Memory B cell (primary cell): ENCODE measurements at places on chromosomes 1 and 21.

DNA sequence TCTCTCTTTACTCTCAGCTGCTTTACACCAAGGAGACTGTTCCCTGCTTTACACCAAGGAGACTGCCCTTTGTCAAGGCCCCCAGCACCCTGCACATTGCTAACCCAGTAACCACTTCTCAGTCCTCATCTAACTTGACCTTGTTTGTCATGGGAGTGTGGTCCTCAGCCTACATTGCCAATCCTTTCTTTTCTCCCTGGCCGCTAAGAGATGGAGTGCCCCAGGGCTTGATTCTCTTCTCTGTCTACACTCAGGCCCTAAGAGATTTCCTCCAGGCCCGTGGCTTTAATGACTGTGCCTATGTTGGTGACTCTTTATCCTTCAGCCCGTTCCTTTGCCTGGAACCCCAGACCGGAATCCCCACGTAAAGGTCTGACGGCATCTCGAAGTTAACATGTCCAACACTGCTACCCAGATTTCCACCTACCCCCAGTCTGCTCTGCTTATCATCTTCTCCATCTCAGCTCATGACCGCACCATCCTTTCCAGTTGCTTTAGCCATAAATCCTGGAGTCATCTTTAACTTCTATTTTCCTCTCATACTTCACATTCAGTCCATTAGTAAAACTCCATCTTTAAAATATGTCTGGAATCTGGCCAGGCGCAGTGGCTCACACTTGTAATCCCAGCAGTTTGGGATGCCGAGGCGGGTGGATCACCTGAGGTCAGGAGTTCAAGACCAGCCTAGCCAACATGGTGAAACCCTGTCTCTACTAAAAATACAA, 9.5 kb upstream of the SEMA4A start:
- no peak overlapping the region for H3K27ac ChIP-seq
- H3K36me3 ChIP-seq: no peaks in the 10 kb centered on the region
- H3K27me3 ChIP-seq: peaks cover 9% of the 10 kb centered on the region
- no peak for DNase-seq

DNA sequence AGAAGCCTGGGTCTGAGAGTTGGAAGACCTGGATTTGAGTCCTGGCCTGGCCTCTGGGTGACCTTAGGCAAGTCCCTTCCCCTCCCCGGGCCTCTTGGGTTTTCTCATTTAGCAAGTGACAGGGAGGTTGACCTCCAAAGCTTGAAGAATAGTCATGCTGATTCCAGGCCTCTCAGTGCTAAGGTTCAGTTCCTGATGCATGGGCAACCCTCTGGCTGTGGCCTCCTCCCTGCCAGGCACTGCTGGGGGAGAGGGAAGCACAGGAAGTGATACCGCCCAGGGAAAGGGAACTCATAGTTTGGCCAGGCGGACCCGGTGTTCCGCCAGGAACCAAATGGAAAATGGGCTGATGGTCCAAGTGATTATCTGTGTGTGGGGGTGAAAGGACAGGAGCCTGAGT, 23.6 kb upstream of the WASF2 start:
- no peak overlapping the region for H3K27ac ChIP-seq
- no peaks in the 10 kb centered on the region for H3K36me3 ChIP-seq
- no peak for DNase-seq
- no peak overlapping the region for H3K4me3 ChIP-seq
- no peaks in the 10 kb centered on the region for H3K27me3 ChIP-seq

GRCh38 chr1:7150724-7151280, 365.5 kb downstream of the CAMTA1 start:
- no peak overlapping the region for H3K27ac ChIP-seq
- peaks cover 1% of the 10 kb centered on the region for H3K27me3 ChIP-seq
- no peaks in the 10 kb centered on the region for H3K36me3 ChIP-seq

DNA sequence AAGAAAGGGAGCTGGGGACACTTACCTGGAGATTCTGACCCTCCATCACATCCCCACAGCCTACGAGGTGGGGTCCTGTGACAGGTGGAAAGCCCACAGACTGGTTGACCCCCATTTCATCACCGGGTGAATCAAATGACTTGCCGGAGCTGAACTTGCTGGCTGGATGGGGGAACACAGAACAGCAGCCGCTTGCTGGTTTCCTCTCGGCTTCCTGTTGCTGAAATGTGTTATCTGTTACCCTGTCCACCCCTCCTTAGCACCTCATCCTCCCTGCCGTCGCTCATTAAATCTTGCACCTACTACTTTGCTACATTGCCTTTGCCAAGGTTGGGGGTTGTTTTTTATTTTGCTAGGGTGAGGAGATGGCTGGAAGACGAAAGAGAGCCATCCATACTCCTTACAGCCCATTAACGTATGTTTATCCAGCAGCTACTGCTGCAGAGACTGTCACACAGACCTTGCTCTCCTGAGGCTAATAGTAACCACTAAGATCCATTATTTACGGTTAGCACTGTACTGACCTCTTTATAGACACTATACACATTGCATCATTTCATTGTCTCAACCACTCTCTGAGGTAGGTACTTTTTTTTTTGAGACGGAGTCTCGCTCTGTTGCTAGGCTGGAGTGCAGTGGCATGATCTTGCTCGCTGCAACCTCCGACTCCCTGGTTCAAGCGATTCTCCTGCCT, 7.0 kb downstream of the PAFAH2 start:
- no peak overlapping the region for H3K4me3 ChIP-seq
- H3K4me1 ChIP-seq: peaks cover 13% of the 10 kb centered on the region
- H3K27ac ChIP-seq: no peak overlapping the region
- DNase-seq: no peak

- H3K27me3 ChIP-seq: no peaks in the 10 kb centered on the region
- no peak for DNase-seq
- H3K4me1 ChIP-seq: peaks cover 12% of the 10 kb centered on the region
- H3K27ac ChIP-seq: no peak overlapping the region
- H3K36me3 ChIP-seq: peaks cover 34% of the 10 kb centered on the region
- no peak overlapping the region for H3K4me3 ChIP-seq
Observed at GRCh38 chr1:42210421-42211133, 46.0 kb upstream of the GUCA2A start.

DNA sequence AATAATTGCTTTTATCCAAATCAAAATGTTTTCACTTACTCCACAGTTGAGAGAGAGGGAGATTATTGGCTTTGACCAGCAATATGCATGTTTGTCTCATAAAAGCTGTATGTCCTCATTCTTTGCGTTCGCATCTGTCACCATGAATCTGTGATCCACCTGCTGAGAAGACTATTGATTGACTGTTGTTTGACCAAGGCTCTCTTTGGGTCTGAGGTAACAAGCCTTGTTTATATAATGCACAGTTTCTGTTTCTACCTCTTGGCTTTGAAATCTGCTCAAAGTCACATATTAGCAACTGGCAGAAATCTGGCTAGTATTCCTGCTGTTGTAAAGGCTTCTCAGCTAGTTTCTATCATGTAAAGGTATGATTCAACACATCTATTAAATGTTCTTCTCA, 157.0 kb downstream of the LYPLAL1 start:
- H3K27me3 ChIP-seq: no peaks in the 10 kb centered on the region
- H3K4me1 ChIP-seq: no peaks in the 10 kb centered on the region
- no peak for DNase-seq
- H3K36me3 ChIP-seq: peaks cover 13% of the 10 kb centered on the region
- H3K27ac ChIP-seq: no peak overlapping the region

DNA sequence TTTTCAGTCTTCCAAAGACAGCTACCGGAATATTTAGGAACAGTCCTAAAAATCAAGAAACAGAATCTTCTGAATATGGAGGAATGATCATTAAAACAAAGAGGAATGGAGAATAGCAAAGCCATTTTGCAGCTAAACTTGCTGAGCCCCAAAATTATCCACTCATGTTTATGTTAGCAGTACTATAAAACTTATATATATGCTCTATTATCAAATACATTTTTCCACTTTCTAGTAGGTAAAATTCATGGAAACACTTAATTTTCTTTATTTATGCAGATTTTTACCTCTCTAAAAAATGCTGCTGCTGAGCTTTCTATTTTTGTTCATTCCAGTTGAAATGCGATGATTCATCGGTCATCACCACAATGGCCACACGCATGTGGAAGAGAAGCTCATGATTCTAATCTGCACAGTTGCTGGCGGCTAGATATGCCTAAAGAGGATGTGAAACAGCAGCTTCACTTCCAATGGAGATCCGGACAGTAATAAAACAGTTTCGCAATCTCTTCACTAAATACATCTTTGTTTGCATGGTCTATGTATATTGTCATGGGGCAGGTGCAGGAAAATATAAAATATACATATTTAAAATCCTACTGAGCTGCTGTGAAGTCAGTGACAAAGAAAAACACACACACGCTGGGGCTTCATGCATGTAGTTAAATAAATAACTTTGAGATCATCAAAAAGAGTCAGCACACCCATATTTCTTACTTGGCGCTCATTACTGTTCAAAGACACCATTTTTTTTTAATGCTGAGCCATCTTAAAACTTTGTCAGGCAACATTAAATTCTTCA, 292.2 kb downstream of the SMYD3 start:
- DNase-seq: no peak
- no peaks in the 10 kb centered on the region for H3K27me3 ChIP-seq
- peaks cover 8% of the 10 kb centered on the region for H3K4me1 ChIP-seq
- H3K27ac ChIP-seq: no peak overlapping the region

DNA sequence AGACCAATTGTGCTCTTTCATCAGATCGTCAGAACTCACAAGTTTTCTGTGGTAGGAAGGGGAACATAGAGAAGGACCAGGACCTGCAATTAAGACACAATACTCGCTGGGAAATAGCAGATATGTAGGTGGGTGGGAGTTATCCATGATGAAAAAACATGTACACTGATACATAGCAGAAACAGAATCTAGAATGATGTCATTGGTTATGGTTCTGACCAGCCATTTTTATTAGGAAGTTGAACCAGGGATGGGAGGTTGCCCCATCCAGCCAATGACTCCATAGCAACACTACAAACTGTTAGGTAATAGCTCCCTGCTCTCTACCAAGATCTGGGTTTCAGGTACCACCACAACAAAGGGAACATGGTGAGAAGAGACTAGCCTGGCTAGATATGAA, 393.5 kb upstream of the PBX1 start:
- no peaks in the 10 kb centered on the region for H3K27me3 ChIP-seq
- no peak overlapping the region for H3K27ac ChIP-seq
- no peak overlapping the region for H3K4me3 ChIP-seq
- H3K36me3 ChIP-seq: no peaks in the 10 kb centered on the region
- DNase-seq: no peak

GRCh38 chr1:195866781-195867222, 741.4 kb downstream of the KCNT2 start:
- no peaks in the 10 kb centered on the region for H3K27me3 ChIP-seq
- H3K27ac ChIP-seq: no peak overlapping the region
- no peak for DNase-seq
- H3K4me3 ChIP-seq: no peak overlapping the region
- no peaks in the 10 kb centered on the region for H3K36me3 ChIP-seq

GRCh38 chr1:20700636-20701215, 17.1 kb downstream of the KIF17 start:
- H3K4me3 ChIP-seq: no peak overlapping the region
- peaks cover 2% of the 10 kb centered on the region for H3K4me1 ChIP-seq
- no peaks in the 10 kb centered on the region for H3K36me3 ChIP-seq
- DNase-seq: no peak

DNA sequence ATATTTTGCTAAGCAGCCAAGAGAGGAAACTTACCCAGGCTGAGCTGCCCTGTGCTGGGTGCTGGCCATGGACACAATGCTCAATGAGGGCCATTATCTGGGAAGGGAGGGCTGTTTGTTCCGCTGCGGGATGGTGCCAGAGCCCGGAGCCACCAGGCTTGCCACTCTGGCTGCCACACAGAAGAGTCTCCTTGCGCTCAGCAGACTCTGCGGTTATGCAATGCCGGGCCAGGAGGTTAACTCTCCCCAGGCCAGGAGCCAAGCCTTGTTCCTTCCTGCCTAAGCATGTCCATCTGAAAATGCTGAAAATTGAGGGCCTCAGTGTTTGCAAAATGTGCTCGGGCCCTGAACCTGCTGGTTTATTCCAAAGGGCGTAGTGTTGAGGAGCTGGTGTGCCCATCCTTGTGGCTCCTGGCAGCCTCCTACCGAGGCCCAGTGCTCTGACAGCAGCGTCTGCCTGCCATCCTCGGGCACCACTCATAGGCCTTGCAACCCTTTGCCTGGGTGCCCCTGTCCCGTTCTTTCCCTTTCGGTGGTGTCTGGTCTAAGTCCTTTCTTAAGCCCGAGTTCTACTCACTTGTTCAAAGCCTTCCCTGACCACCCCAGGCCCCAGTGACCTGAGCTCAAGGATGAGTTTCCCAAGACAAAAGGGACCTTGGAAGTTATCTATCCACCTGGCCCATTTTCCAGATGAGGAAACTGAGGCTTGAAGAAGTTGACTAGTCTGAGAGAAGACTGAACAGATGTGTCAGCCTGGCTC, 133.8 kb upstream of the EDN2 start:
- no peak overlapping the region for H3K4me3 ChIP-seq
- no peak overlapping the region for H3K27ac ChIP-seq
- H3K27me3 ChIP-seq: no peaks in the 10 kb centered on the region
- peaks cover 12% of the 10 kb centered on the region for H3K36me3 ChIP-seq
- H3K4me1 ChIP-seq: peaks cover 25% of the 10 kb centered on the region
- no peak for DNase-seq

DNA sequence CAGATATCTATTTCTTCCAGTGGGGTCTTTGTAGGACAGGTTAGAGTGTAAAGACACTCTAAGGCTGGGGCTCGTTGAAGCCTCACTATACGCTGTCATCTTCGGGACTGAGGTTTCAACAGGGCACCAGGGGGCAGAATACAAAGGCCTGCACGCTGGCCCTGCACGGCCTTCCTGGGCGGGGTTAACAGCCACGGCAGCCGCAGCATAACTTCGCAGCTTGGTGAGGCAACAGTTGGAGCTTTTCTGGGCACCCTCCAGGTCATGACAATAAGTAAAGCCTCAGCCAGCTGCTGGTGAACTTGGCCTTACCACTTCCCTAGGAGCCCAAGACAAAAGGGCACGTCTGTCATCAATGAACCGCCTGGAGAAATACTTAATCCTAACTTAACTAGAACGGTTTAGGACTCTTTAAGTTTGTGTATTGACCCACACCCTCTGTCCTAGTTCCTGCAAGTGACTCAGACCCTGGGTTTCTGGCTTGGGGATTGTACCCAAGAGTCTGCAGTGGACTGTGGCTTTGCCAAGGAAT, 2.3 kb upstream of the RUNX1 start:
- H3K27me3 ChIP-seq: no peaks in the 10 kb centered on the region
- peak; percentile 62 for DNase-seq
- no peaks in the 10 kb centered on the region for H3K36me3 ChIP-seq
- peak overlapping the region; percentile 16 for H3K4me3 ChIP-seq

GRCh38 chr1:85225624-85226380, 25.0 kb upstream of the SYDE2 start:
- no peak overlapping the region for H3K27ac ChIP-seq
- no peaks in the 10 kb centered on the region for H3K36me3 ChIP-seq
- no peak overlapping the region for H3K4me3 ChIP-seq
- no peak for DNase-seq
- H3K27me3 ChIP-seq: peaks cover 3% of the 10 kb centered on the region

- peaks cover 21% of the 10 kb centered on the region for H3K36me3 ChIP-seq
- no peak for DNase-seq
- H3K4me3 ChIP-seq: no peak overlapping the region
- no peak overlapping the region for H3K27ac ChIP-seq
- no peaks in the 10 kb centered on the region for H3K27me3 ChIP-seq
Observed at GRCh38 chr1:43901196-43901961, 32.2 kb upstream of the ARTN start.

GRCh38 chr1:35899941-35900340, 16.9 kb downstream of the AGO1 start:
- H3K4me3 ChIP-seq: no peak overlapping the region
- no peak for DNase-seq
- peaks cover 24% of the 10 kb centered on the region for H3K36me3 ChIP-seq

- no peak overlapping the region for H3K27ac ChIP-seq
- no peak overlapping the region for H3K4me3 ChIP-seq
- DNase-seq: no peak
- peaks cover 6% of the 10 kb centered on the region for H3K36me3 ChIP-seq
- H3K27me3 ChIP-seq: no peaks in the 10 kb centered on the region
Observed at GRCh38 chr1:186518395-186518794, 57.5 kb upstream of the PDC start.
